Hematopoietic multipotent progenitor cell treated with erythropoietin and hydrocortisone succinate and interleukin-3 and kit ligand, for 17 days (in vitro differentiated cells): ENCODE measurements at places on chromosomes 2 and 18.

DNA sequence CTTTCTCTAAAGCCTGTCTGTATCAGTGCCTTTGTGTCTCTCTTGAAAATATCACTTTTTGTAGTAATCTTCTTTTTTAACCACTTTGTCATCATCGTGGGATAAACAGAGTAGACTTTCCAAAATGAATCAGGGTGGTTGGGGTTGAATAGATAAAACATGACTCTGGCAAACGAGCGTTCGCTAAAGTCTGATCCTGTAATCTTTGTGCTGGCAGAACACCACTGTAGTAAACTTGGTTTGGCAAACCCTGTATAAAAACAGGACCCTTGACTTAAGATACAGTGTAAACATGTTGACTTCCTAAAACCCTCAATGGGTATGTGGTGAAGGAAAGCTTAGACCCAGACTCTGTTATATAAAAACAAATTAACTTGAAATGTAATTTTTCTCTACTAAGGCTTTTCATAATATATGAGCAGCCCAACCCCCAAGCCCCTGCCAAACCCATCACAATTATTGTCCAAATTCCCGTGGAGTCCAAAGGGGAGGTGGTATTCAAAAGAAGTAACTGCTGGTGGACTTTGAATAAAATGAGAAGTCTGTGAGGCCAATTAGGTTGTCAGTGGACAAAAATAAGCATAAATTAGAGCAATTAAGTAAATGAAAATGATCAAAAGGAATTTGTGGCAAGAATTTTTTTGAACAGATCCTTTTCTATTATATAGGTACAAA lies 52.2 kb downstream of the COLEC12 start:
- no peak for DNase-seq

- DNase-seq: no peak
Observed at GRCh38 chr2:212970132-212970531, 181.3 kb downstream of the IKZF2 start.

- DNase-seq: no peak
Observed at GRCh38 chr2:120740375-120740764, 4.7 kb downstream of the GLI2 start.

- no peak for DNase-seq
Observed at GRCh38 chr18:28284132-28284531, 107.2 kb upstream of the CDH2 start.

- peak; percentile 67 for DNase-seq
Observed at GRCh38 chr2:144583741-144584453, 64.0 kb upstream of the ZEB2 start.

DNA sequence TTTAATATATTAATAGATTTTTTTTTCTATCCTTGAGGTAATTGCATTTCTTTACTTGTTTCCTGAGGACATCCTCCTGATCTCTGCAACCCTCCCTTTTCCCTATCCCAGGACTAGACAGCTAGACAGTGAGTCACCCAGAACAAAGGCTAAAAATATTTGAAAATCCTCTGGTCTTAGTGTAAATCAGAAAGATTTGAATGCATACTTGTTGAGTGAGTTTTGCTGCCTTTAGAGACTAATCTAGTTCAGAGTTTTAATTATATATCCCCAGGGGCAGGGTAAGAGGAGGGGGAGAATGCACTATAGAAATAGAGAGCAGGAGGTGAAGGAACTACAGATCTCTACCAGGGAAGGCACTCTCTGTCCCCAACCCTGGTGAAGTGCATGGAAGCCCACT lies 202.3 kb upstream of the TCF4 start:
- DNase-seq: no peak

DNA sequence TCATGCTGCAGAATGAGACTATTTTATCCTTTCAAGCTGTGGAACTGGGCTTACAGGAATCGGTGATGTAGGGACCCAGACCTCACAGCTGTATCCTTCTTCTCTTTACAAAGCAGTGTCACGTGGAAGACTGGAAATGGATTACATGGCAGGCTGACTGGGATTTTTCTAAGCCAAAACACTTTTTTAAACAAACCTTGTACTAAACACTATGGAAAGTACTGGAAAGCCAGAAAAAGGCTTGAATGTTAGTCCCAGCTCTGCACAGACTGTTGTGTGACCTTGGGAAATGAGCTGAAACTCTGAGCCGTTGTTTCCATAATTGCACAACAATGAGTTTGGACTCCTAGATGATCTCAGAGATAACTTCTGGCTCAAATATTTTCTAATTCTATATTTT lies 7.6 kb upstream of the ADAM23 start:
- DNase-seq: no peak

DNA sequence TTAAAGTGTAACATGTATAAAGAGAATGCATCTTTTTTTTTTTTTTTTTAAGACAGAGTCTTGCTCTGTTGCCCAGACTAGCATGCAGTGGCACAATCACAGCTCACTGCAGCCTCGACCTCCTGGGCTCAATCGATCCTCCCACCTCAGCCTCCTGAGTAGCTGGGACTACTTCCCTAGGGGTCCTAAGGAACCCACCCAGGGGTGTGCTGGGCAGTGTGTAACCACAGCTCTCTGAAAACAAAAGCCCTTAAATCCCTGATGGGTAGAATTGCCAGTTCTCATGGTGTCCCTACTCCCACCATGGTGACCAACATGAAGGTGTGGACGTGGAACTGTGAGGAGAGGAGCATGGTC lies 105.6 kb upstream of the ST3GAL5 start:
- DNase-seq: no peak

DNA sequence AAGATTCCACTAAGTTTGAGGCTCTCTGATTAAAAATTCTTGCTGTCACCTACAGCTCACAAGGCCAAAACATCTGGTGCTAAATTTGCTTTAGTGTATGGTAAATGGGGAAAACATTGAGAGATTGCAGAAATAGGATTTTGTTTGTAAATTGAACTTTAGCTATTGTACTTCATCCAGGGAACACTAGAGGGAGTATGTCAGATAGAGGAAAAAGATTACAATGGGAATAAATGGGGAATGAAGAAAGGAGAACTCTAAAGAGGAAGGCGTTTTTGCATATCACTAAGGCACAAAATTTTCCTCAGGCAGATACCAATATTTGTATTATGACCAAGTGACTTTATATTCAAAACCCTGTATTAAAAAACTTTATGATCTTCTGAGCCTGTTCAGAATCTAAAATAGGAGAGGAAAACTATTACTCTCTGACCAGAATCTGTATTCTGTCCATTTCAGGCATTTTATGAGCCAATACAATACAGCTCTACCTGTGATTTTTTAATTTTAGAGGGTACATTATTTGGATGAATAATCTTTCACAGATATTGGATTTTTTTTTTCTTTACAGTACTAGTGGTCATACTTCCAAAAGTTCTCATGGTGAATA lies 52.3 kb upstream of the ITGB6 start:
- DNase-seq: peak; percentile 17

- DNase-seq: no peak
Observed at GRCh38 chr2:15594291-15595256, 2.9 kb downstream of the DDX1 start.

- DNase-seq: no peak
Observed at GRCh38 chr2:23905155-23905554, 21.8 kb downstream of the ATAD2B start.

DNA sequence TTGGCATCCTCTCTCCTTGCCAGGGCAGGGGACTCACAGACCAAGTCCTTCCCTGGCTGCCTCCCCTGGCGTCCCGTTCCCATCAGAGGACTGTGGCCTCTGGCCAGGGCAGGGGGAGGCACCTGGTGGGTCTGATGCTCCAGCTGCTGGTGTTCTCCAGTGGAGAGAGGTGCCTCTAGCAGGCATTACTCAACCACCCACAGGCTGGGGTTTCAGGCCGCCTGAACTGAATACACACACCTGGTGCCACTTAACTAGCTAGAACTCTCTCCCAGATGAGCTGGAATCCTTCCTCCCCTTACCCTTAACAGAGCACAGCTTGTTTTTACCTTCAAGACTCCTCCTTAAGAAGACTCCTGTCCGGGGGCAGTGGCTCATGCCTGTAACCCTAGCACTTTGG lies 37.7 kb upstream of the CNGA3 start:
- no peak for DNase-seq

GRCh38 chr2:62568983-62569837 lies 63.2 kb upstream of the TMEM17 start:
- no peak for DNase-seq

GRCh38 chr18:3111523-3112240 lies 98.7 kb upstream of the LPIN2 start:
- no peak for DNase-seq

GRCh38 chr2:145800151-145801091 lies 1280.5 kb upstream of the ZEB2 start:
- no peak for DNase-seq

DNA sequence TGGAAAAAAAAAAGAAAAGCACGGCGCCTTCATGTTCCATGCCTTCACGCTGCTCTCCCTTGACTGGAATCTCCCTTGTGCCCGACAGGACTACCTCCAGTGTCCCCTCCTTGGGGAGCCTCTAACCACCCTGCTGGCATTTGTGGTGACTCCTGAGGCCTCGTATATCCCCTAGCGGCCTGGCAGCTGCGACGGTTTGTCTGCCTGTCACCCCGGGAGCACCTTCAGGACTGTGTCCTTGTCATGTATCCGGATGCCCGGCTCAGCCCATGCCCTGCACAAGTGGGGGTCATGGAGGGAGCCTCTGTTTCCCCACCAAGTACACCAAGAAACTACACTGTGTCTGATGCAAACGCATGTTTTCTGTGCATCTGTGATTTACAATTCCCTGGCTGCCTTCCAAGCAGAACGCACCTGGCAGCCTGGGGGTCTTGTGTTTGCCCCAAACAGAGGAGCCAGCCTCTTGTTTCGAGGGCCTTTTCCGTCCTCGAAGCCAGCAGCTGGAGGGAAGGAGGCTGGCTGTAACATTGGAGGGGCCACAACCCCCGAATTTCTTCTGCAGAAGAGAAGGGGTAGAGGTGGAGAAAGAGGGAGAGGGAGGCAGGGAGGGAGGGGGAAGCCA lies 18.9 kb downstream of the TWIST2 start:
- no peak for DNase-seq

GRCh38 chr2:109264595-109265328 lies 135.8 kb downstream of the SH3RF3 start:
- DNase-seq: no peak

DNA sequence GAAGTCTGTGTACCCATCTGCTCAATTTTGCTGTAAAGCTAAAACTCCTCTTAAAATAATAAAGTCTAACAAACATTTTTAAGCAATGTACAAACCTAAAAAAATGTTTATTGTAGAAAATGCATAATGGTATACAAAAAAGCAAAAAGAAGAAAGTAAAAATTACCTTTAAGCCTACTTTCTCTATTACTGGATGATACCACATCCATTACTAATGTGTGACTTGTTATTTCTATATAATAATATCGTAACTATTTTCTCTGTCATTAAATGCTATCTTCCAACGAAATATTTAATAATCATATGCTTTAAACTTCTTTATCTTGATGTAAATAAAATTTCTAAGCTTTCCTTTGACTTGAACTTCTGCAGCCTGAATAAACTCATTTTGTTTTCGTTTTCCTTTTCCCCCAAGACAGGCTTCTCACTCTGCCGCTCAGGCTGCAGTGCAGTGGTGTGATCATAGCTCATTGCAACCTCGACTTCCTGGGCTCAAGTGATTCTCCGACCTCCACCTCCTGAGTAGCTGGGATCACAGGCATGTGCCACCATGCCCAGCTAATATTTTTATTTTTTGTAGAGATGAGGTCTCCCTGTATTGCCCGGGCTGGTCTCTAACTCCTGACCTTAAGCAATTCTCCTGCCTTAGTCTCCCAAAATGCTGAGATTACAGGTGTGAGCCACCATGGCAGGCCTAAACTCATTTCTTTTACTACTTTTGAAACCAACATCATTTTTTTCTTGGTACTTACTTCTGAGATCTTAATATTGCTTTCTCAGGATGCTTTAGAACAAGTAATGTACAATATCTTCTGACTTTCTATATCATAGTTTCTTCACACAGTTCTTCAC lies 18.1 kb upstream of the DNAH7 start:
- DNase-seq: no peak

DNA sequence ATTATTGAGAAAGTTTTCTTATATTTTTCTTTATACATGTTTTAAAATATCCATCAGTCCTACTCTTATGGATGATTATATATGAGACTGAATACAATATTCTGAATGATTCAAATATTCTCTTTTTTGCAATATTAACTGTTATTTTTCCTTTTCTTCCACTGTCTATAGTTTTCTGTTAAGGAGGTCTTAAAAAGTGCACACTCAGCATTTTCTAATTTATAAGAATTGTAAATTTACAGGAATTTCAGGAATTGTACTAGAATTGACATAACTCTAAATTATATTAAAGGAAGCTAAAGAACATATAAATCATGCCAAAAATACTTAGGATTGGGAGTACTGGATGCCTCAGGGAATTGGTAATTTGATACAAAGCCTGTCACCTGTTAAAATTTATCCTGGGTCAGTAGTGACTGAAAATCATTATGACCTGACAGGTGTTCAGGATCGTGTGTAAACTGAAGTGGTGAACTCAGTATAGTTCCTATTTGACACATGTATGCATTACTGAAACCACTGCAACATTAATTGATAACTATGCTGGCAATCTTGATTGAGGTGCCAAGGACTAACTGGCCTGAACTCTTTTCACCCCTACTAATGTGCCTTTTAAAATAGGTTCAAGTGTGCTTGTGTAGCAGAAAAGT lies 30.4 kb downstream of the MSTN start:
- no peak for DNase-seq

GRCh38 chr2:221451862-221452788 lies 120.0 kb downstream of the EPHA4 start:
- no peak for DNase-seq

- DNase-seq: peak; percentile 78
Observed at GRCh38 chr2:170005702-170006101, 172.2 kb upstream of the MYO3B start.
